Posterior vena cava (tissue), 2 donors: ENCODE measurements at places on chromosomes 6 and 20.

GRCh38 chr6:135163440-135163738, 17.7 kb upstream of the MYB start:
- no peak for DNase-seq

- DNase-seq = no peak
Measured at GRCh38 chr6:56004426-56004825, 129.0 kb upstream of the BMP5 start.

GRCh38 chr6:139765825-139766285, 391.4 kb upstream of the CITED2 start:
- DNase-seq = no peak

- no peak for DNase-seq
Measured at GRCh38 chr20:36298061-36298460, 8.1 kb upstream of the DLGAP4 start.

GRCh38 chr6:11064836-11065235, 20.7 kb upstream of the ELOVL2 start:
- no peak for DNase-seq

GRCh38 chr6:32088487-32089049, 20.6 kb downstream of the TNXB start:
- DNase-seq = peak; percentile 66

- DNase-seq = no peak
Measured at GRCh38 chr20:53070224-53070623, 98.1 kb downstream of the TSHZ2 start.

GRCh38 chr6:56853541-56853940, 101.4 kb upstream of the BEND6 start:
- no peak for DNase-seq

GRCh38 chr6:26224940-26225847, 138.0 kb downstream of the HFE start:
- no peak for DNase-seq

GRCh38 chr20:48734104-48734749, 93.6 kb downstream of the PREX1 start:
- no peak for DNase-seq

DNA sequence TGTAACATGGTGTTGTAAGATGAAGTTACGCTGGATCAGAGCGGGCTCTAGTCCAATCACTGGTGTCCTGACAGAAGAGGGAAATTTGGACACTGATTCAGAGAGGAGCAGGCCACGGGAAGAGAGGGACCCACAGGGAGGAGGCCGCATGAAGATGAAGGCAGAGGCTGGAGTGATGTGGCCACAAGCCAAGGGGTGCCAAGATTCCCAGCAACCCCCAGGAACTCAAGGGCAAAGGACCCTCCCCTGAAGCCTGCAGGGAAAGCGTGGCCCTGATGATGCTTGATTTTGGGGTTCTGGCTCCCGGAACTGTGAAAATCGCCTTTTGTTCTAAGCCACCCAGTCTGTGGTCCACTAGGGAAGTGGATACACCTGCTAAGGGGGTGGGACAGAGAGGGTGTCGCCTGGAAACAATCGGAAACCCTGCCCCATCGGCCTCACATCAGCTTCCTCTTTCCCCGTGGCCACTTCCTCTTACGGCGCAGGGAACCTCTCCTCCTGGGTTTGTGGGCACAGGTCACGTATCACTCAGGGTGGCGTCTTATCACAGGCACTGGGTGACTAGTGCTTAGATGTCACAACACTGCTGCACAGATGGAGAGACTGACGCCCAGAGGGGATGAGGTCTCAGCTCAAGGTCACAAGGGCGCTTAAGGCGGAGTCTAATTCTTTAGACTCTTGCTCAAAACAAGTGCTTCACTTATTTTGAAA, 58.0 kb downstream of the SULF2 start:
- peak; percentile 90 for DNase-seq

DNA sequence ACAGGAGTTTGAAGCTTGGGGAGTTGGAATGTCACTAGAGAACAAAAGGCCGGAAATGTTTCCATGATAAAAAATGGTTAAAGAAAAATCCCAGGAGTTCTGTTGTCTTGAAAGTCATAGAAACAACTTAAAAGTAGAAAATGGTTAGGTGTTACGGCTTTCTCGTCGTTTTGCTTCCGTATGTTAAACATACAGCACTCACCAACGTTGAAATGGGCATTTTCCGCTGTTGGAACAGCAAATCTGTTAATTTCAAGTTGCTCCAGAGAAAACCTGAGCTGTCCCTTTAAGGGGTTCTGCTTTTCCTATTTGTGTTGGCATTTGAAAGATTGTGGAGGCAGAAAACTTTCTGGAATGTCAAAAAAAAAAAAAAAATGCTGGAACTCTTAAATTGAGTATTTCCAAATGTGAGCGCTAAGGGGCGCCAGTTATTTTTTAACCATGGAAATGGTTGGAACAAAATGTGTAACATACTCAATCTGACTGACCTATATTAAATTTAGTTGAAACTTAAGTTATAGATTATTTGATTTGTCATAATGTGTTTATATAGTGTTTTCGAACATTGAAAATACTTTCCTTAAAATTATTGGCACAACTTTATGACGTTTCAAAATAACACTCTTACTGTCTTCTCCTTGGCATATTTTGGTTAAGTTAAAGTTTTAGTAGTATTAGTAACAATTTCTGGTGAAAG, 2.2 kb downstream of the QKI start:
- DNase-seq = no peak

DNA sequence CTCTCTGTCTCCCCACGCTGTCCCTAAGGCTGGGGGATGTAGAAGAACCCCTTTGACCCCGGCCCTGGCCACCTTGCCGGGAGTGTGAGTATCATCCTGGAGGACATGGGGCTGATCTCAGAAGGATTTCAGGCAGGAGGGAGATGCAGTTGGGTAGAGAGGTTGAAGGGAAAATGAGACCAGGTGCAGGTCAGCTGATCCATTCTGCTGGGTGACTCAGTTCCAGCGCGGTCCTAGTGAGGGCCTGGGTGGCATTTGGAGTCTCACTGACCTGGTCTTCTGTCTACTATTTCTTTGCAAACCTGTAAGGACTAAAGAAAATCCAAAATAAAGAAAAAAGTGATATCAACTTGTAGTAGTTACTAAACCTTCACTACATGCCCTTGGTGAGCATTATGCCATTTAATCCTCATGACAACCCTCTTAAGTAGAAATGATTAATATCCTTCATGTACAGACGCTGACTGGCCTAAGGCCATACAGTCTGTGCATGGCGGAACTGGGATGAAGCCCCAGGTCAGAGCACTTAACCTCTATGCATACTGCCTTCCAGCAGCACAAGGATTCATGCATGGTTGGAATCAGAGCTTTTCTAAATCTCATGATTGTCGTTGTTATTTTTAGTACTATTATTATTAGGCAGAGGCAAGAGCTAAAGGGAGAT, 106.3 kb downstream of the ZDHHC14 start:
- DNase-seq = no peak

DNA sequence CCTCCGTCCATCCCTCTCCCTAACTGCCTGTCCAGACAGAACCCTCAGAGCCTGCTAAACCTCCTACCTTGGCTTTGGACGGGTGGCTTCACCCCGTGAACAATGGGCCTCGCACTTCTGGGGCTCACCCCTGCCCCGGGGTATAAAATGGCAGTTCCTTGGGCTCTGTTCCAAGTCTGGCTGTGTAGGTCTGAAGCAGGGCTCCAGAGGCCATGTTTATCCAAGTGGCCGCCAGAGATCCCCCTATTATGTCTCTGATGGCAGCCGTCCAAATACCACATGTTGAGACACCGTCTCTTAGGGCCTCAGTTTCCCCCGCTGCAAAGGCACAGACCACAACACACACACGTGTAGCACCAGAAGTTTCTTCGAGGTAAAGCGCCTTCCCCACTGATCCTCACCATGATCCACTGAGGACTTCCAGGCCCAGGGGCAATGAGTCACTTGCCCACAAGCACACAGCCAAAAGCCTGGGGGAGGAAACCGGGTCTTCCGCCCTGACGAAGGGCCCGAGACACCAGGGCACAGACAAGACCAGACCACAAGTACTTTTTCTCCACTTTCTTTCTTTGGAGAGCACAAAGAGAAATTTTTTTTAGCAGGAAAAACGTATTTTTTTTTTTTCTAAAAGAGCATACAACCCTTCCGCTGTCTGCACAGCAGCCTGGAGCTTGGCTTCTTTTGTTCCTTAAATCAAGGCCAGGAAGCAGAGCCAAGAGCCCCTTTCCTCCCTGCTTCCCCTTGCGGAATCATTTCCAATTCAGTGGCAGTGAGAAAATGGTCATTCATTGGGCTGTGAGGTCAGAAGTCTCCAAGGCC, 11.8 kb downstream of the CPNE5 start:
- no peak for DNase-seq

DNA sequence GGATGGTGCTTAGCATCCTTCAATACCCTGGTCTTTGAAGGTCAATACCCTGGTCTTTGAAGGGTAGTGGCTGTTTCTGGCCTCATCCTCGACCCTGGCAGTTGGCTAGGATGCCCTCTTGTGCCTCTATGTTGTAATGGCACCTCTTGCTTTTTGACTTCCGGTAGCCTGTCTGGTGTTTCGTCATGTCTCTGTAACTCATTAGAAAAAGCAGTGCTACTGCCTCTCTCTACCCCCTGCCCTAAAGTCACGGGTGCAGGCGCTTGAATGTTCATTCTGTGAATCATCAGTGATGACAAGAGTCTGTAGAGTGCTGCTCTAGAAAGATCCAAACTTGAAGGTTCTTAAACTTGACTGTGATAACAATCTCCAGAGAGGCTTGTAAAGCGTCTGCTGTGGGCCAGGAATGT, 28.3 kb downstream of the RSPO4 start:
- DNase-seq = no peak

DNA sequence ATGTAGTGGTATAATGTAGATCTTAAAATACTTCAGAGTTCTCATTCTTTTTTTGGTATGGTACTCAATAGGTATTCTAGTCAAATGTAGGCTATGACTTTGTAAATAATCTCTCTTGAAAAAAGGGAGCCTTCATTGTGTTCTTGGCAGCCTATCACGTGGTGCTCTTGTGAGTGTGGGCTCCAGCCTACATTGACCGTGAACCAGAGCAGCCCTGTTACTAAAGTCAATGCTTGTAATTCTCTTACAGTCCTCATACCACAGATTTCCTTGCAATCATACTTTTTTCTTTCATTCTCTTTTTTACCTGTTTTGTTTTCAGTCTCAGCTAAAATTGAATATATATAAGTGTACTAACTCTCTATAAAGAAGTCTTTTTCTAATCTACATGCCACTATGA, 31.1 kb downstream of the ARID1B start:
- DNase-seq = no peak

GRCh38 chr6:100344761-100345160, 120.0 kb downstream of the SIM1 start:
- no peak for DNase-seq

GRCh38 chr20:34536798-34537394, 20.7 kb downstream of the DYNLRB1 start:
- DNase-seq = no peak

DNA sequence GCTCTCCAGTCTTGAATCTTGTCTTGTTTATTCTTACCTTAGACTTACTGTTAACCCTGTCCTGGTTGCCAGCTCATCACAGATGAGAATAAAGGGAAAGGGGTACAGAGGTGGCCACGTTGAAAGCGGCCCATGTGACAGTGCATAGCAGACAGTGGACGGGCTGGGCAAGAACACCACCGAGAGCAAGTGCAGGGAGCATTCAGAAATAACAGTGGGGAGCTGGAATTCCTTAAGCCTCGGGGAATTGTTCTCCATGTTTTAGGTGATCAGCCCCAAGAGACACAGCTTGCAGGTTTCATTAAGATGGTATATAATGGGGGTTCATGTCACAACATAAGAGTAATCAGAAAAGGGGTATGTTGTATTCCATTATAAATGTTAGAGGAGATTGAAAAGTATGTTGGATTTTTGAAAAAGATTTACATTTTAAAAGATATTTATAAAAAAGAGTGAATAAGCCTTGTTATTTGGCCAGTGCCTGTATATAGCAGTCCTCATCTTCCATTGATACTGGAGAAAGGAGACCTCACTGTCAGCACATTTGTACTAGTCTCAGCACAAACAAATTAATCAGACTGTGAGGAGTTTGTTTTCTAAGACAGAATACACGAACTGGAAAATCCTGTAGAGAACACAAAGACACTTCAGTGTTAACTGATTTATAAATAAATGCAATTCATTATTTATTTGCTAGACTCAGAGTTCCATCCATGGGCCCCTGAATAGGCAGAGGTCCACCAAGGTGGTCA, 35.4 kb downstream of the VAPB start:
- no peak for DNase-seq
